Naive thymus-derived CD8-positive, alpha-beta T cell (primary cell): ENCODE measurements at places on chromosomes 6 and 20. TPM values are rescaled to one million over a fixed set of nuclear protein-coding genes. Genes with fewer than 3 reads are reported as not detected.

GRCh38 chr6:436308-437036 lies 44.9 kb downstream of the IRF4 start:
- H3K4me1 ChIP-seq: peaks cover 14% of the 10 kb centered on the region
- H3K27ac ChIP-seq: no peak overlapping the region
- H3K4me3 ChIP-seq: no peak overlapping the region

DNA sequence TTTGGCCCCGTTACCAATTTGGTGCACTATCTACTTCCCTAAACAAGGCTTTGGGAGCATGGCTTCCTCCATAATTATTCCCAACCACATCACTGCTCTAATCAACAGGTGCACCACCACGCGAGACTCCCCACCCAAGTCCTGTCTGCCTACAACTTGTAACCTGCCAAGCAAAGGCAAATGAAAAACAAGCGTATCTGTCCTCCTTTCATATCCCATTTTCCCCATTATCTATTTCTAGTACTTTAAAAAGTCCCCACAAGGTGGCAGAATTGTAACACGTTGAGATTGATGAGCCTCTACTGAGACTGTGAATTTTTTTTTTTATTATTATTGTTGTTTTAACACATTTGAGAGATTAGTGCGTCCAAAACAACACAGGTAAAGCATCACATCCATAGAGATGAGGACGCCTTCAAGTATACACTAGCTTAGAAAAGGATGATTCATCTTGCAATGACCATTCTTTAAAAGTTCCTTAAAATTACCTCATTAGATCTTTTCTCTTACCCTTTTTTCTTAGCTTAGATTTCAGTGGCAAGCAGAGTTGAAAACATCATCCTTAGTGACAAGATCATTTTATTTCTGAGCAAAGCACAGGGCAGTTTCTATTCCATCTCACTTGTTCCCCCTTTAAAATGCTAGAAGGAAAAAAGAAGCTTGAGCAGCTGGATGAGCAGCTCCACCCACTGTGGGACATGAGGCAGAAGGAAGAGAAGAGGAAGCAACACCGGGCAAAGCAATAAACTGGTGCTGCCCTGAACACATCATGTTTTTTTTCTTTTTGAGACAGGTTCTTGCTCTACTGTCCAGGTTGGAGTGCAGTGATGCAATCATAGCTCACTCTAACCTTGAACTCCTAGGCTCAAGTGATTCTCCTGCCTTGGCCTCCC lies 210.8 kb downstream of the ARHGAP18 start:
- peak overlapping the region; percentile 66 for H3K4me3 ChIP-seq
- H3K36me3 ChIP-seq: no peaks in the 10 kb centered on the region
- H3K4me1 ChIP-seq: peaks cover 9% of the 10 kb centered on the region

DNA sequence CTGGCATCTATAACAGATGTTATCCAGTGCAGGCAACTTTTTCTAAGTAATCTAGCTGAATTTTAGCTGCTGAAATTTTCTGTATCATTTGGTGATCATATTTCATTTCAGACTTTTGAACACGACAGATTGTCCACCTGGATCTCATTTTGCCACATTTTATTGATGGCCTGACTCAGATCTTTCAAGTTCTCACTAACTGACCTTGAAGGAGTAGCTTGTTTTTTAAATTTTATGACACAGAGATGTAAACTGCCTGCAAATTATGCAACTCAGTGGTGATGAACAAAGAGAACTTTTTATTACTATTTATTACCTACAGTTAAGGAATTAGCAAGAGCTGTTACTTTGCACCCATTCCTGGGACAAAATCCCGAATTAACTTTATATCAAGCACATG lies 366.4 kb downstream of the PAX1 start:
- H3K27me3 ChIP-seq: no peaks in the 10 kb centered on the region
- no peak overlapping the region for H3K4me3 ChIP-seq
- no peaks in the 10 kb centered on the region for H3K4me1 ChIP-seq
- no peak for DNase-seq
- no peak overlapping the region for H3K27ac ChIP-seq

DNA sequence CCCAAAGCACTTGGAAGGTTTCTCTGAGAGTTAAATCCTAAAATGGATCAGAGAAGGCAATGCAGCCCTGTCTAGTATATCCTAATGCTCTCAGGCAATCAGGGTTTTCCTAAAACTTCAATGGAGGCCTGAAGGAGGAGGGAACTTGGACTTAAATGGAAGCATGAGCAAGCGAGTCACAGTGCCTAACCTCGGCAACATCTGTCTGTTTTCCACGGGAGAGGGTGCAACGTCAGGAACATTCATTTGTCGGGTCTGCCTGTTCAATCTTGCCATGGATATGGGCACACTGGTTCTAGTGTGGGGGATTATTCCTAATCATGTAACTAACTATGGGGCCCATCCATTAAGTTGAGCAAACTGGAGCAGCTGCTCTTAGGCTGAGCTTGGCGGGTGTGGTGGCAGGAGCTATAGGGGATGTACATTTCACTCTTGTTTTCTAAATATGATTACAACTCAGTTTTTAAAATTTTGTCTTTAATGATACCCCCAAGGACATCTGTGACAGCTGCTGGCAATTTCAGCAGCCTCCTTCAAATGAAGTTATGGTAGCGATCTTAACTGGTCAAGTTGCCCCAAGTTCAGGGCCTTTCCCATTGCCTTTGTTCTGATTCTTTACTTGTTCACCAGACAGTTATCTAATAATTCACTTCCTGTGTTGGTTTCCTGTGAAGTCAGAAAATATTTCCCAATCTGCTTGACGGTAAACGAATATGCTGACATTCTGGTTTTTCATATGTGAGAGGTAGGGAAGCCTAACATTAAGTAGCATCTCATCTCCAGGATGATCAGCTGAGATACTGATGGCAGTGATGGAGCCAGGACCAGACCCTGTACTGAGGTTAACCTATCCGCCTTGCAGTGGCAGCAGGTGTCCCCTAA lies 21.6 kb downstream of the DSE start:
- peak overlapping the region; percentile 59 for H3K27ac ChIP-seq
- H3K4me1 ChIP-seq: peaks cover 4% of the 10 kb centered on the region
- DNase-seq: no peak

- H3K4me1 ChIP-seq: peaks cover 30% of the 10 kb centered on the region
- H3K27ac ChIP-seq: no peak overlapping the region
- no peaks in the 10 kb centered on the region for H3K36me3 ChIP-seq
- no peak overlapping the region for H3K4me3 ChIP-seq
- no peak for DNase-seq
Observed at GRCh38 chr6:13407709-13408695, 79.4 kb downstream of the GFOD1 start.

DNA sequence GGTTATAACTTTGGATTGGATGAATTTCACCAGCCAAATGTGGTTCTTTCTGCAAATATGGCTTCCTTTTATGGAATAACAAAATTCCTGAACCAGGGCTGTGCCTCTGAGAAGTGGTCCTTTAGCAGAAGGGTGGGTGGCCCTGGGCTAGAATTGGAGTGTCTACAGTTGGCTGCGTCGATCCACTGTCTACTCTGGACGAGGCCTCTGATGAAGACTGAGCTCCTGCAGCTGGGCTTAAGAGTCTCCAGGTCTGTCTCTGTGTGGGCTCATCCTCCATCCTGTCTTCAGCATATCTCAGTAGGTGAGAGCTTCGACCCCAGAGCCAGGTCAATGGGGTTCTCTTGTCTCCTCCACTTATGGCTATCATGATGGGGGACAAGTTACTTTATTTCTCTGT lies 166.3 kb upstream of the PMEPA1 start:
- H3K4me3 ChIP-seq: no peak overlapping the region
- H3K27ac ChIP-seq: no peak overlapping the region
- no peak for DNase-seq
- no peaks in the 10 kb centered on the region for H3K36me3 ChIP-seq
- H3K4me1 ChIP-seq: no peaks in the 10 kb centered on the region

GRCh38 chr20:62053465-62054196 lies 12.1 kb downstream of the TAF4 start:
- DNase-seq: no peak
- H3K4me3 ChIP-seq: no peak overlapping the region
- H3K27ac ChIP-seq: no peak overlapping the region
- no peaks in the 10 kb centered on the region for H3K36me3 ChIP-seq
- H3K27me3 ChIP-seq: no peaks in the 10 kb centered on the region
- H3K4me1 ChIP-seq: peaks cover 40% of the 10 kb centered on the region

DNA sequence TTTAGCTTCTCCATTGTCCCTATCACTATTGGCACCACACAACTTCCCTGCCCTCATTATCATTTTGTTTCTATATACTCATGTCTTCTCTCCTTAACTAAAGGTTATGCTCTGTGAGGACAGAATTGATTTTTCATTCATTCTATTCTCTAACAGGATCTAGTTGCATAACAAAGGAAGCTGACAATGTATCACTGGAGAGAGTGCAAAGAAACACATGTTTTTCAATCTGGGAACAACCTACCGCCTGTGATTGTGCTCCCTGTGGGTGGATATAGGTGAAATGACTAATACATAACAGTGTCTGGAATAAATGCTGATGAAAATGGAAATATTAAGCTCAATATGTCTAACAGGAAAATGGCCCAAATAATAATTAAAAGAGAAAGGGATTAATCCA lies 56.6 kb downstream of the COL12A1 start:
- no peaks in the 10 kb centered on the region for H3K36me3 ChIP-seq
- H3K4me1 ChIP-seq: no peaks in the 10 kb centered on the region
- H3K4me3 ChIP-seq: no peak overlapping the region
- DNase-seq: no peak

DNA sequence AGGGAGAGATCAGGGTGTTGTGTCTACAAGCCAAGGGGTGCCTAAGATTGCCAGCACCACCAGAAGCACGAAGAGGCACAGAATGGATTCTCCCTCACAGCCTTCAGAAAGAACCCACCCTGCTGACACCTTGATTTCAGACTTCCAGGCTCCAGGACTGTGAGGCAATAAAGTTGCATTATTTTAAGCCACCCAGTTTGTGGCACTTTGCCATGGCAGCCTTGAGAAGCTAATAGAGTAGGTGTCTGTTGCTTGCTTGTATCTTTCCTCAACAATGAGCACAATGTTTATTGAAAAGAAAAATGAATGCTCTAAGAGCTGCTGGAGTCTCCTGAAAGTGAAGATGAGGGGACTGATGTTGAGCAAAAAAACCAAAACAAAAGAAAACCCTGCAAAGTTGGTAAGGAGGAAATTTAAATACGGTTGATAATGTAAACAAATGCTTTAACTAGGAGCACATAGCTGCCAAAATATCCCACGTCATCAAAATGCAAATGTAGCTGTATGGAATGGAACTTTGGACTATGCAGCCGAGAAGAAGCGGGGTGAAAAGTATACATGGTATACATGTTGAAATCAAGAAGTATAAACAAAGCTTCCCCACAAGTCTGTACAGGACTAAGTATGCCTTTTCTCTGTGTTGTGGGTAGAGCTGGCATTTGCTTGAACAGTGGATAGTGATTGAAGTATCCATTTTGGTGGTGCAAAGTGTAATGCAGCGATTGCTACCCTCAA lies 8.0 kb downstream of the IL20RA start:
- H3K36me3 ChIP-seq: peaks cover 3% of the 10 kb centered on the region
- peaks cover 30% of the 10 kb centered on the region for H3K27me3 ChIP-seq
- H3K27ac ChIP-seq: no peak overlapping the region
- H3K4me1 ChIP-seq: peaks cover 14% of the 10 kb centered on the region
- no peak for DNase-seq

DNA sequence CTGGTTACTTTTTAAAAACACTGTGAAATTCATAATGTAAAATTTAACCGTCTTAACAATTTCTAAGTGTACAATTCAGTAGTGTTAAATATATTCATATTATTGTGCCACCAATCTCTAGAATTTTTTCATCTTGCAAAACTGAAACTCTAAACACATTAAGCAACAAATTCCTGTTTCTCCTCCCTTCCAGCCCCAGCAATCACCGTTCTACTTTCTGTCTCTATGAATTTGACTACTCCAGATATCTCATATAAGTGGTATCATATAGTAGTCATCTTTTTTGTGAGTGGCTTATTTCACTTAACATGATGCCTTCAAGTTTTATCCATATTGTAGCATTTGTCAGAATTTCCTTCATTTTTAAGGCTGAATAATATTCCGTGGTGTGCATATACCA lies 44.7 kb downstream of the RSPH3 start:
- H3K4me3 ChIP-seq: no peak overlapping the region
- no peak for DNase-seq
- H3K36me3 ChIP-seq: no peaks in the 10 kb centered on the region
- no peaks in the 10 kb centered on the region for H3K4me1 ChIP-seq

GRCh38 chr6:134577998-134578397 lies 260.1 kb upstream of the SGK1 start:
- no peak for DNase-seq
- peaks cover 8% of the 10 kb centered on the region for H3K36me3 ChIP-seq
- H3K4me1 ChIP-seq: no peaks in the 10 kb centered on the region
- H3K27me3 ChIP-seq: no peaks in the 10 kb centered on the region
- H3K27ac ChIP-seq: no peak overlapping the region

- no peaks in the 10 kb centered on the region for H3K36me3 ChIP-seq
- no peak overlapping the region for H3K27ac ChIP-seq
- H3K4me3 ChIP-seq: no peak overlapping the region
- no peak for DNase-seq
Observed at GRCh38 chr6:168221497-168222079, 98.0 kb downstream of the DACT2 start.

GRCh38 chr6:170083236-170084051 lies 207.4 kb downstream of the DLL1 start:
- no peaks in the 10 kb centered on the region for H3K27me3 ChIP-seq
- H3K27ac ChIP-seq: peak overlapping the region; percentile 41
- H3K36me3 ChIP-seq: no peaks in the 10 kb centered on the region
- DNase-seq: no peak
- H3K4me3 ChIP-seq: no peak overlapping the region
- H3K4me1 ChIP-seq: peaks cover 24% of the 10 kb centered on the region

GRCh38 chr20:32184961-32185603 lies 22.5 kb downstream of the PLAGL2 start:
- no peaks in the 10 kb centered on the region for H3K27me3 ChIP-seq
- no peak overlapping the region for H3K4me3 ChIP-seq
- no peak overlapping the region for H3K27ac ChIP-seq
- DNase-seq: no peak
- peaks cover 26% of the 10 kb centered on the region for H3K4me1 ChIP-seq

Gene MATN4
- total RNA-seq: not detected

Gene SYTL3
- 11.1 TPM for total RNA-seq

Gene SRSF12
- not detected for total RNA-seq

Gene CTCFL
- not detected for total RNA-seq
